ENCODE measurements at places on chromosomes 12 and 14. TPM values are rescaled to one million over a fixed set of nuclear protein-coding genes. Genes with fewer than 3 reads are reported as not detected.
A peak's percentile ranks its signal among the peaks of the same experiment; 100 is the strongest.

GRCh38 chr14:103332143-103332919 lies 1.7 kb upstream of the EIF5 start:
- peaks cover 20% of the 10 kb centered on the region for H3K4me1 ChIP-seq
- H3K4me3 ChIP-seq, result no peak overlapping the region
- no peak for DNase-seq
- peaks cover 3% of the 10 kb centered on the region for H3K36me3 ChIP-seq
- no peaks in the 10 kb centered on the region for H3K27me3 ChIP-seq
- H3K27ac ChIP-seq, result no peak overlapping the region

The KRT71 gene
- not detected for total RNA-seq

- no peak overlapping the region for H3K4me3 ChIP-seq
- no peak for DNase-seq
- H3K27me3 ChIP-seq, result no peaks in the 10 kb centered on the region
- peak overlapping the region; percentile 62 for H3K27ac ChIP-seq
- no peaks in the 10 kb centered on the region for H3K36me3 ChIP-seq
These were observed 911 bp upstream of the SCNN1A start for GRCh38 chr12:6376079-6376869.

The TMEM52B gene
- not detected for total RNA-seq

GRCh38 chr12:46998811-46999368 lies 80.5 kb upstream of the PCED1B start:
- DNase-seq, result no peak
- H3K27ac ChIP-seq, result no peak overlapping the region
- H3K4me1 ChIP-seq, result no peaks in the 10 kb centered on the region
- no peaks in the 10 kb centered on the region for H3K27me3 ChIP-seq

The AVPR1A gene
- total RNA-seq, result 6.9 TPM

- no peak for DNase-seq
- no peaks in the 10 kb centered on the region for H3K36me3 ChIP-seq
- no peaks in the 10 kb centered on the region for H3K4me1 ChIP-seq
- H3K27me3 ChIP-seq, result no peaks in the 10 kb centered on the region
- no peak overlapping the region for H3K4me3 ChIP-seq
- H3K27ac ChIP-seq, result no peak overlapping the region
These were observed 33.1 kb upstream of the GNPNAT1 start for GRCh38 chr14:52824462-52824861.

GRCh38 chr14:76938092-76938500 lies 90.4 kb downstream of the IRF2BPL start:
- no peaks in the 10 kb centered on the region for H3K36me3 ChIP-seq
- no peak overlapping the region for H3K4me3 ChIP-seq
- no peak overlapping the region for H3K27ac ChIP-seq
- DNase-seq, result no peak

DNA sequence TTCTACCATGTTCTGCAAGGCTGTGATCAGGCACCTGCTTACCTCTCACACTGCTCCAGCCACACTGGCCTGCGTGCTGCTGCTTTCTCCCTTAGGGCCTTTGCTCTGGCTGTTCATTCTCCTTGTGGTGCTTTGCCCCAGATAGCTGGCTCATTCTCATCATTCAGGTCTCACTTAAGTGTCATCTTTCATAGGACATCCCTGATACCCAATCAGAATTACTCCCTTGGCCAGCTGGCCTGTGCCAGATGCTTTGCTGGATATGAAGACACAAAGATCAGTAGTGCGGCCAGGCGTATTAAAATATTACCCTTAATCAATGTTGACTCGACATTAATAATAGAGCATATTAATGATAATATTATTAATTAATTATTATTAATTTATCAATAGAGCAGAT lies 143.8 kb upstream of the FGD4 start:
- no peak overlapping the region for H3K27ac ChIP-seq
- peaks cover 7% of the 10 kb centered on the region for H3K36me3 ChIP-seq
- no peaks in the 10 kb centered on the region for H3K27me3 ChIP-seq
- DNase-seq, result no peak
- no peaks in the 10 kb centered on the region for H3K4me1 ChIP-seq

- H3K4me3 ChIP-seq, result no peak overlapping the region
- no peak overlapping the region for H3K27ac ChIP-seq
- H3K27me3 ChIP-seq, result no peaks in the 10 kb centered on the region
- H3K36me3 ChIP-seq, result no peaks in the 10 kb centered on the region
These were observed 52.3 kb upstream of the TMCC3 start for GRCh38 chr12:94702696-94703095.

Measured in tibial nerve (tissue), 4 donors.